ENCODE measurements at places on chromosomes 1 and 21. TPM values are rescaled to one million over a fixed set of nuclear protein-coding genes. Genes with fewer than 3 reads are reported as not detected.

Gene LENEP
- not detected for total RNA-seq

Gene S100A2
- total RNA-seq: not detected

Gene OR2M7
- not detected for total RNA-seq

Gene CDC42BPA
- total RNA-seq: 32.0 TPM

Gene RAB4A
- total RNA-seq: 60.8 TPM

Gene DYNLT5
- not detected for total RNA-seq

Gene VASH2
- total RNA-seq: 0.82 TPM

Gene LYPLAL1
- total RNA-seq: 35.9 TPM

Gene CLDN8
- total RNA-seq: not detected

Gene FAM72D
- not detected for total RNA-seq

Gene AKR7A3
- total RNA-seq: not detected

Gene GCSAML
- not detected for total RNA-seq

Gene AMIGO1
- total RNA-seq: 11.0 TPM

Gene PAQR7
- total RNA-seq: 0.85 TPM

Gene SLC44A3
- 9.5 TPM for total RNA-seq

Gene SAMD11
- total RNA-seq: 6.4 TPM

Gene CHI3L2
- 9.9 TPM for total RNA-seq

Gene TTLL7
- total RNA-seq: 10.8 TPM

Gene NTNG1
- total RNA-seq: 2.6 TPM

Gene ARHGAP30
- 1.4 TPM for total RNA-seq

Gene CSMD2
- 0.39 TPM for total RNA-seq

Gene ANGPTL3
- total RNA-seq: not detected

Gene IRF2BP2
- total RNA-seq: 74.5 TPM

Gene CLDN17
- not detected for total RNA-seq

Gene NPR1
- 19.3 TPM for total RNA-seq

Gene FALEC
- not detected for total RNA-seq

Gene CRP
- total RNA-seq: not detected

Gene CD48
- 3.2 TPM for total RNA-seq

Gene RCAN3
- total RNA-seq: 5.0 TPM

Gene E2F2
- total RNA-seq: 0.20 TPM

Gene PROK1
- 5.1 TPM for total RNA-seq

Gene B3GALT5
- total RNA-seq: not detected

Gene OR2L13
- not detected for total RNA-seq

Gene ADAMTSL4
- 21.9 TPM for total RNA-seq

Gene TSTD1
- 118 TPM for total RNA-seq

Gene PDXK
- total RNA-seq: 29.1 TPM

Gene FAM163A
- total RNA-seq: not detected

Gene PGLYRP3
- total RNA-seq: not detected

Gene B3GALT2
- total RNA-seq: 51.7 TPM

Gene RGSL1
- total RNA-seq: not detected

Gene SRM
- total RNA-seq: 52.8 TPM

Gene DFFB
- total RNA-seq: 5.3 TPM

Gene C1orf226
- total RNA-seq: 7.0 TPM

Gene EPHB2
- total RNA-seq: 2.6 TPM

Measured in right atrium auricular region (tissue), 2 donors.